ENCODE measurements at places on chromosomes 7 and 10.
A peak's percentile ranks its signal among the peaks of the same experiment; 100 is the strongest.

DNA sequence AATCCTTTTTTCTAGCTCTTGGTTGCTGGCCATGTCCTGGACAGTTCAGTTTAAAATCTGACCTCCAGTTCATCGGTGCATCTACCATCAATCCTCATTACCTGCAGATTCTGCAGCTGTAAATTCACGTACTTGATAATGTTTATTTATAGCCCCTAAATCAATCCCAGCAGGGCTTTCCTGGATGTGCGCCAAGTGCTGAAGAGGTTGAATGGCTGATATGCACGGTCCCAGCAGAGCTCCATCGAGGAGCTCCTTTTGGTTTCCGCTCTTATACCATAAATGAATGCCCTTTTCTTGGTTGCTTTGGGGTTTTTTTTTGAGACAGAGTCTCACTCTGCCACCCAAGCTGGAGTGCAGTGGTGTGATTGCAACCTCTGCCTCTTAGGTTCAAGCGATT is 91.2 kb upstream of the CCZ1B start:
- DNase-seq: no peak

GRCh38 chr10:61821153-61821552 is 80.3 kb upstream of the ARID5B start:
- no peak for DNase-seq

DNA sequence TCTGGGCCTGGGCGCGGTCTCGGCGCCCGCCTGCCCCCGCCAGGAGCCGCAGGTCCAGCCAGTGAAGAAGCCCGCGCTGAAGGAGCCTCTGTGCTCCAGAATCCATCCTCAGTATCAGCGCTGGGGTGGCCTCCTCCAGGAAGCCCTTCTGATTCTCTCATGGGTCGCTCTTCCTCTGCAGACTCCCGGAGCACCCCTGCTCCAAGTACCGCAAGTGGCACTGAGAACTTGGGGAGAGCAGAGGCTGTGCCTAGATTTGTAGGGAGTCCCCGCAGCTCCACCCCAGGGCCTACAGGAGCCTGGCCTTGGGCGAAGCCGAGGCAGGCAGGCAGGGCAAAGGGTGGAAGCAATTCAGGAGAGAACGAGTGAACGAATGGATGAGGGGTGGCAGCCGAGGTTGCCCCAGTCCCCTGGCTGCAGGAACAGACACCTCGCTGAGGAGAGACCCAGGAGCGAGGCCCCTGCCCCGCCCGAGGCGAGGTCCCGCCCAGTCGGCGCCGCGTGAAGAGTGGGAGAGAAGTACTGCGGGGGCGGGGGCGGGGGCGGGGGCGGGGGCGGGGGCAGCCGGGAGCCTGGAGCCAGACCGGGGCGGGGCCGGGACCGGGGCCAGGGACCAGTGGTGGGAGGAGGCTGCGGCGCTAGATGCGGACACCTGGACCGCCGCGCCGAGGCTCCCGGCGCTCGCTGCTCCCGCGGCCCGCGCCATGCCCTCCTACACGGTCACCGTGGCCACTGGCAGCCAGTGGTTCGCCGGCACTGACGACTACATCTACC is at the start of gene ALOX5:
Gene ALOX5, plus strand, starts transcription at position 641 of the 774 bp plus-strand sequence. Its CDS starts 64 bp downstream, at position 705.
- peak; percentile 56 for DNase-seq

- DNase-seq: no peak
These were observed 43.5 kb downstream of the YKT6 start for GRCh38 chr7:44244282-44244681.

- no peak for DNase-seq
These were observed 6.4 kb upstream of the ORAI2 start for GRCh38 chr7:102427019-102427405.
